Hematopoietic multipotent progenitor cell (in vitro differentiated cells): ENCODE measurements at places on chromosomes 6 and 20.

- no peak for DNase-seq
These were observed 94.3 kb upstream of the FOXA2 start for GRCh38 chr20:22678678-22679077.

DNA sequence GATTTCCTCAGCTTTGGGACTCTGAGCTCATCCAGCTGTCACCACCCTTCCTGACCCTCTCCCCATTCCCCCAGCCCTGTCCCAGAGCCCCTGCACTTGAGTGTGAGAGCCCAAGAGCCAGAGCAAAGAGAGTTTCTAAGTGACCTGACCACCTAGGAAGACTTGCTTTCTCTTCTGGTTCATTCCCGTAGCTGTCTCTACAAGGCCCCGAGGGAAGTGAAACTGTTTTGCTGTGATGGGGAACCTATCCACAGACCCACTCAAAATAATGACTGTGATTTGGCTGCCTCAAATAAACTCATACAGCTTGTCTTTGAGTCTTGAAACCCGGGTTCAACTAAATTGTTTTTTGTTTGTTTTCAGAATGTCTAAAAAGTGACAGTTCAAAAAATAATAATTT is 74.6 kb upstream of the XRN2 start:
- no peak for DNase-seq

DNA sequence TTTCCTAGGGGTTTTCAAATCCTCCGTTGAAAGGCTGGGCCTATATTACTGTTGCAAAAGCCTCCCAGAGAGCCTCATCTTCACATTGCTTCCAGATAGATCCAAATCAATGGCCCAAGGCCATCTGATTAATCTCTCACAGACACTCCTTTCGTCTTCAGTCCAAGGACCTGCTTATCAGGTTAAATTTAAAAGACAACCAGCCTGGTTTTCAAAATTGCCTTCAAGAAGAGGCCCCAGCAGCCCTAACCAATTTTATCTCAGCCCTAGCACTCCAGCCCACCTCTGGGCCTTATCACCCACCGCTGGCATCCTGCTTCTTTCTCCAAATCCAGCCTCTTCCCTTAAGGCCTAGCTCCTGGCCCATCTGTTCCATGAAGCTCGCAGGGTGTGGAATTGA is 15.5 kb upstream of the CCND3 start:
- no peak for DNase-seq

DNA sequence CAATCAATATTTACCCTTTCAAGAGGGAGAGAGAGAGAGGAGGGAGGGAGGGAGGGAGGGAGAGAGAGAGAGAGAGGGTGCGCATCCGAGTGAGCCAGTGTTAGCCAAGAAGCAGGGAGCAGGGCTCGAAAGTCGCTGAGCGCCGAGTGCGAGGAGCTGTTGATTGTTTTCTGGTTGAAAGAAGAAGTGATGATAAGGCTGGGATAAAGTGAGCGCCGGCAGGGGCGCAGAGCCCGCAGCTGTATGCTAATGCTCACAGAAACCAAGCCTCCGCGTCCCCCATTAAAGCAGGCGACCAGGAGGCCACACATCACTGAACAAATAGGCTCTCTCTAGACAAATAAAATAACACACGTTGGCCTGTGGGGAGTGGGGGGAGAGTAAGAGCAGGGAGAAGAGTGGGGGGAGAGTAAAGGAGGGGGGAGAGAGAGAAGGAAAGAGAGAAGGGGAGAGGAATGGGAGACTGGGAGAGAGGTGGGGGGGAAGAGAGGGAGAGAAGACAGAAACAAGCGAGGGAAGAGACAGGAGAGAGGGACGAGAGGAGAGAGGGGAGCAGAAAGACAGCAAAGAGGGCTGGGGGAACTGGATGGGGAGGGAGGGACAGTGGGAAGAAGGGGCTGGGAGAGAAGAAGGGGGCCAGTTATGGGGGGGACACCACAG is 5.0 kb upstream of the INSM1 start:
- no peak for DNase-seq

- no peak for DNase-seq
These were observed 356.6 kb downstream of the PREX1 start for GRCh38 chr20:48471176-48471575.

DNA sequence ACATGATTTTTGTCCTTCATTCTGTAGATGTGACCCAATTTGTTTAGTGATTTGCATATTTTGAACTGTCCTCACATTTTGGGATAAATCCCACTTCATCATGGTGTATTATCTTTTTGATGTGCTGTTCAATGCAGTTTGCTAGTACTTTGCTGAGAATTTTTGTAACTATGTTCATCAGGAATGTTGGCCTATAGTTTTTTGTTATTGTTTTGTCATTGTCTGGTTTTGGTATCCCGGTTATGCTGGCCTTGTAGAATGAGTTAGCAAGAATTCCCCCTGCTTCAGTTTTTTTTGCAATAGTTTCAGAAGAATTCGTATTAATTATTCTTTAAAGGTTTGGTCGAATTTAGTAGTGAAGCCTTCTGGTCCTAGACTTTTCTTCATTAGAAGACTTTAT is 11.9 kb downstream of the KIF25 start:
- DNase-seq: no peak

DNA sequence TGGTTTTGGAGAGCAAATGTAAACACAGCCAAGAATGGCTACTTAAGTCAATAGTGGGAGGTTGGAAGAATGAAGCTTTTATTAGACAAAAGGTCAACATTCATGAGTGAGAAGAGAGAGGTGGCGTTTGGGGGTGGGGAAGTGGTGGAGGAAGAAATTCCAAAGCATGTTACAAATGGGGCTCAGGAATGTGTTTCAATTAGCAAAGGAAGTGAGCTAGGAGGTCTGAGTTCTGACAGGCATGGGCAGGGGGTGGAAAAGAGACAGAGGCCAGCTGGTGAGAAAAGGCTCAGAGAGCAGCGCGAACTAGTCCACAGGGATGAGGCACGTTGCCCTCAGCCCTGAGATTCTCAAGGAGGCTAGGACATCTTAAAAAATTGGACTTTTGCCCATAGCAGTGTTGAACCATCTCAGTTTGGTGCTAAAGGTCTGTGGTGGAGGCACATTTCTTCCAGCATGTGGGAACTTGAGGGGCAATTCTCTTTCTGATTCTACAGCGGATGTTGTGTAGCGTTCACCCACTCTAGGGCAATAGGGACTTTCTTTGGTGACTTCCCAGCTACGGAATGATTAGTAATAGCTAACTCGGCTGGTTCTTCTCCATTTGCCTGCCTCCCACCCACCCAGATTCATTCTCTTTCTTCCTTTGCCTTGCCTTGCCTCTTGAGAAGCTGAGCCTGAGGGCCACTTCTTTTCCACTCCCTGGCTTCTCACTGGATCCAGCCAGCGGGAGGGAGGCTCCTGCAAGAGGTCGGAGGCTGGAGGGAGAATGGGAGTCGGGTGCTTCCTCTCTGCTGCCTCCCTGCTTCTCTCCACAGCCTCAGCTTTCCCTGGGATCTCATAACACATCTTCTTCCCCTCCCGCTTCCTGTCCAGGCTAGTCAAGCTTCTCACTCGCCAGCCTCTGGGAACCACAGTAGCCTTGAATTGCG is 45.1 kb upstream of the NEDD9 start:
- DNase-seq: no peak

GRCh38 chr6:150081702-150082101 is 12.8 kb upstream of the ULBP3 start:
- DNase-seq: no peak

DNA sequence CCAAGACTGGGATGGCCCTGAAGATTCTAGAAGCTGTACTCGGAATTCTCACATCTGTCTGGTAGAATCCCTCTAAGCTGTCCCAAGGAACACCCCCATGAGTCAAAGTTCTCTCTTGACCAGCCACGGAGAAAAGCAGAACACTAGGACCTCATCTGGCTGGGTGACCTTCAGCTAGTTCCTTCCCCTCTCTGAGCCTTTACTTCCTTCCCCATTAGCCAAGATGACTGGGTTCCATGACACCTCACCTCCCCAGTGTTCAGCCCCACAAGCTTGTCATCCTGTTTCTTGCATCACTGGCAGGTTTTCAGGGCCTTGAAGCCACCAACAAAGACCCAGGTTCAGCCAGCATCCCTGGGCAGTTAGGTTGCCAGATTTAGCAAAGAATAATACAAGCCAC is 47.8 kb downstream of the MAFB start:
- DNase-seq: no peak

GRCh38 chr6:144741659-144742058 is 456.5 kb downstream of the UTRN start:
- no peak for DNase-seq

GRCh38 chr6:151357758-151358436 is 33.5 kb downstream of the ZBTB2 start:
- no peak for DNase-seq

DNA sequence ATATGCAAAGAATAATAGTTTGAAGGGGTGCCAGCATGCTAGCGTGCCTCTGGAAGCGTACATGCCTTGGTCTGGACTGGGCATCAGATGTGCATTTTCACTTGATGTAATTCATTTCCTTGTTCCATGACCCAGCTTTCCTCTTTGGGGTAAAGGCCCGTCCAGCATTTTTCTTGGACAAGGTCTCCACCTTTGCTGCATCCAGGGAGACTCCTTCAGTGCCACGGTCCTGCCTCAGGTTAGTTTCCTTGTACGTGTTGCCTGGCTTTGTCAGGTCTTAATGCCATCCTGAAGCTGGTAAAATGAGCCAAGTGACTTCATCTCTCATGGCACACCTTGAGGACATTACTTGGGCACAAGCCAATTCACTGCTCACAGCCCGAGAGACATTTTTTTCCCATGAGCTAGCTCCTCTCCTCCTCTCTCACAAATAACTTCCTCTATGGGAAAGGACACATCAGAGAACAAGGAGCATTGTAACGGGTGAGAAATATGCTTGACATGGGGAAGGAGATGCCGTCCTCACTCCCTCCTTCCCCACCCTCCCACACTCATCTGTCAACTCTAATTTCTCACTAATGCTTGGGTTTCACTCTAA is 23.9 kb downstream of the EDN1 start:
- DNase-seq: no peak

GRCh38 chr6:35024551-35025054 is 116.5 kb downstream of the TCP11 start:
- DNase-seq: no peak

- DNase-seq: no peak
These were observed 87.5 kb downstream of the MEI4 start for GRCh38 chr6:77740380-77740779.

DNA sequence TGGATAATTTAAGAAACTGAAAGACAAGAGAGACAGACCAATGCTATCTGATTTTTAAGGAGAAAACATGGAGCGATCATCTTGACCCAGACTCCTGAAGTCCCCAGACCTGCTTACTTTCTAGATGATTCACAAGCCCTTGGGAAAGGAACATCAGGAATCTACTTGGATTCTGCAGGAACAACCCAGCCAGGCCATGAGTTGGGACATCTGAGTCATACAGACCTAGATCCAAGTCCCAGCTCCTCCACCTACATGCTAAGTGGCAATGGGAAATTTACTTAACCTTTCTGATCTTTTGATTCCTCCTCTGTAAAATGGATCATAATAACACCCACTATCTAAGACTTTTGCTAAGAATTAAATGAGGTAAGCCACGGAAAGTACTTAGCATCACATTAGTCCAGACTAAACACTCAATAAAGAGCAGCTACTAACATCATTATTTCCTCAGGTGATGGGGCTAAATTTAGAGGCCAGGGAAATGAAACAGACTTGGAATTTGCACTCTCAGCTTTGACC is 61.0 kb upstream of the MAFB start:
- no peak for DNase-seq

DNA sequence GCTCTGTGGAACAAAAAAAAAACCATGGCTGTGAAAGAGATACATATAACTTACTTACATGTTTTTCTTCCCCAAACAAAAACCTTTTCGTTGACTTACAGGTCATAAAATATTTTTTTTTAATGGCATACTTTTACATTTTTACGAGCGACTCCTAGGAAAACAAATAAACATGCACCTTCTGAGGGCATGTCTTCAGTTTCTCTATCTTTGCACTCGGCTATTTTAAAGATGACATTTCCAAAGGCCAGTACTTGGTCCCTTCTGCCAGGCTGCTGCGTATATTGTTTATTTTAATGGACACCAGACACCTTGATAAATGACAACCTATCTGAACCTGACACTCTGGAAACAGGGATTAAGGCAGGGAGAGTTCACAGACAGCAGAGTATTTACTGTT is 49.4 kb downstream of the PIGU start:
- DNase-seq: no peak

- no peak for DNase-seq
These were observed 60.2 kb downstream of the GNAS-AS1 start for GRCh38 chr20:58790454-58790853.

DNA sequence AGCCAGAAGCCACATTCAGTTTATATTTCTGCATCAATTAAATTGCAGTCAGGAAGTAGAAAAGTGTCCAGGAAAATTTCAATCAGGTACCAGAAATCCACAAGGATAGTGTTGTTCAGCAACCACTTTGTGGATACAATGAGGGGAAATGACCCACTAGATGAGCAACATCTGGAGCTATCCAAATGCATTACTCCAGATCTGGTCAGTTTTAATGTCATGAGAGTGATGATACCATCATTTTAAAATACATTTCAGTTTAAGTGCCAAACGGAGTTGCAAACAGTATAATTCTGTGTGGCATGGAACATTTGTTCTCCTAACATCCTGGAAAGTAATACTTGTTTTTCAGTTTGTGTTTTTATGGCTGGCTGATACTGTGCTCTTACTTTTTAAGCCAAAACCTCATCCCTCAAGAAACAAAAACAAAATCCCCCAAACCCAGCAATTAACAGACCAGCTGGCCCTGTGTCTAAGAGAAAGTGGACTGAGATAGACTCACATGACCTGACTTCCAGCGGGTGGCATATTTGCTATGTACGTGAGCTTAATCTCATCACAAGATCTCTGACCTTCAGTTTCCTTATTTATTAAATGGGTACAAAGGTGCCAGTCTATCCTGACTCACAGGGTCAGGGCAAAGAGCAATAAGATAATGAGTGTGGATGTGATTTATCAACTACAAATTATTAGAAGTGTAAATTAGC is 58.8 kb upstream of the CNKSR3 start:
- DNase-seq: no peak

DNA sequence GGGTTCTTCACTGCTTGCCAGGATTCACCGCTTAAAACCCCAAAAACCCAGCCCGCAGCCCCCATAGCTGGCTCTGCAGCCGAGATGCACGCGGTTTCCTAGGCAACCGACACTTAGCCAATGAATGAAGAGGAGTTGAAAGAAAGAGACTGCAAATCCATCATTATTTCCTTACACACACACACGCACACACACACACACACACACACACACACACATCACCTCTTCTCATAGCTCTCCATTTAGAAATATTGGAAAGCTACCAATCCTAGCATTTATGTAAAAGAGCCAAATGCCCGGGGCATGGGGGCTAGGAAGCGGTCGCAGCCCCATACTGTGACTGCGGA is 3.4 kb upstream of the TUBB2B start:
- no peak for DNase-seq

- no peak for DNase-seq
These were observed 62.7 kb upstream of the ZNF133 start for GRCh38 chr20:18225632-18226031.

DNA sequence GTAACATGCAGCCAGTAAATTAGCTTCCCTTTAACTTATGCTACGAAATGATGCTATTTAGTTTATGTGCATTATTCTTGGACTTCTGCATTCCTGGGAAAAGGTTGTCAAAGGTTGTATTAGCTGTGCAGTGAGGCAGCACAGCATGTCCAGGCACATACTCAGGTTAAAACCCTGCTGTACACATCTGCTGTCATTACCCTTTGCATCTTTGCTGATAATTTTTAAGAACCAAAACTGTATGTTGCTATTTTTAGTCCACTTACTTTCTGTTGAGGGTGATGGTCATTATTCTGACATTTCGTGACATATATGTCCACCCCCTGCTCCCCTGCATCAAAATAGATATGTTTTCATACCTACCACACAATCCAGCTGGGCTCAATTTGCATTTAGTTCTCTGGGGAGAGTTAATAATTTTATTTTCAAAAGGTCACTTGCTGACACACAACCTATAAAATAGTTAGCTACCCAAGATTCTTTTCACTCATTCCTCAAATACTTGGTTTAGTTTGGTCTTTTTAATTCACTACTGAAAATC is 142.5 kb upstream of the SPACA1 start:
- DNase-seq: no peak
